ENCODE measurements at places on chromosomes 5 and 9.

DNA sequence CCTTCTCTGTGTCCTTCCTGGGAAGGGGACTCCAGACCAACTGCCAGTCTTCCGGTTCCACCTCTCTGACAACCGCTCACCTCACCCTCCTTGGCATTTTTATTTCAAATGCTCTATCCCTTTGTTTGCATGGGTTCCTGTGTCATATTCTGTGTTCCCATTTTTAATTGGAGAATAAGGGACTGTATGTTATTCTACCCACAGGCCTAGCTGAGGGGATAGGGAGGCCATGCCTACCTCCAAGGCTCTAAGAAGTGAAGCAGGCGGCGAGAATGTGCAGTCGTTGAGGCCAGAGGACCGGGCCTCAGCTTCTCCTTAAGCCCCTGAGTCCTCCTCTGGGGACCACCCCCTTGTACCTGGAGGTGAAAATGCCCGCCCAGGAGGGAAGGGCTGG lies 936 bp upstream of the WDR5 start:
- no peak for DNase-seq

DNA sequence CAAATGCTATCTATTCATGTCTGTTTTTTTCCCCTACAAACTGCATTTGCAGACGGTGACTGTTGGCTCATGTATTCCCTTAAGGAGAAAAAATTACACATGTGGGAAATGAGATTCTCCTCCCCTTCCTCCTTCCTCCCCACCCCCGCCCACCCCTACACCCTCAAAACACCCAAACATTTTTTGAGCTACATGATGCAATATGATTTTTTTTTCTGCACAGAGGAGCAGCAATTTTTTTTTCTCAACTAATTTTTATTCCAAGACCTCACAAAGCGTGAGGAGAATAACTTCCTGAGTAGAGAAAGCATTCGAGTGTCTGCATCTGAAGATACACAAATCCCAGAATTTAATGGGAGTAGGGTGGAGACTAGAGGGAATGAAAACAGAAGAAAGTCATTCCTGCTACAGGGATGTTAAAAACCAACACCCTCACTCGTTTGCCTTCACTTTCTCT lies 118.1 kb downstream of the PRDM6 start:
- peak; percentile 48 for DNase-seq

GRCh38 chr5:135315386-135315785 lies 83.6 kb downstream of the MACROH2A1 start:
- no peak for DNase-seq

GRCh38 chr9:11092974-11093373 lies 480.2 kb upstream of the PTPRD start:
- DNase-seq = no peak

- DNase-seq = no peak
These were observed 7.7 kb upstream of the GCNT4 start for GRCh38 chr5:75059912-75060545.

GRCh38 chr5:103293099-103293498 lies 34.5 kb downstream of the MACIR start:
- no peak for DNase-seq

- DNase-seq = no peak
These were observed 83.0 kb upstream of the IFNE start for GRCh38 chr9:21565155-21565554.

GRCh38 chr5:31122998-31123951 lies 70.2 kb upstream of the CDH6 start:
- no peak for DNase-seq

- DNase-seq = peak; percentile 55
These were observed 60.1 kb downstream of the SEMA6A start for GRCh38 chr5:116514421-116514970.

- DNase-seq = no peak
These were observed 56.9 kb downstream of the AP3S1 start for GRCh38 chr5:115898656-115899055.

DNA sequence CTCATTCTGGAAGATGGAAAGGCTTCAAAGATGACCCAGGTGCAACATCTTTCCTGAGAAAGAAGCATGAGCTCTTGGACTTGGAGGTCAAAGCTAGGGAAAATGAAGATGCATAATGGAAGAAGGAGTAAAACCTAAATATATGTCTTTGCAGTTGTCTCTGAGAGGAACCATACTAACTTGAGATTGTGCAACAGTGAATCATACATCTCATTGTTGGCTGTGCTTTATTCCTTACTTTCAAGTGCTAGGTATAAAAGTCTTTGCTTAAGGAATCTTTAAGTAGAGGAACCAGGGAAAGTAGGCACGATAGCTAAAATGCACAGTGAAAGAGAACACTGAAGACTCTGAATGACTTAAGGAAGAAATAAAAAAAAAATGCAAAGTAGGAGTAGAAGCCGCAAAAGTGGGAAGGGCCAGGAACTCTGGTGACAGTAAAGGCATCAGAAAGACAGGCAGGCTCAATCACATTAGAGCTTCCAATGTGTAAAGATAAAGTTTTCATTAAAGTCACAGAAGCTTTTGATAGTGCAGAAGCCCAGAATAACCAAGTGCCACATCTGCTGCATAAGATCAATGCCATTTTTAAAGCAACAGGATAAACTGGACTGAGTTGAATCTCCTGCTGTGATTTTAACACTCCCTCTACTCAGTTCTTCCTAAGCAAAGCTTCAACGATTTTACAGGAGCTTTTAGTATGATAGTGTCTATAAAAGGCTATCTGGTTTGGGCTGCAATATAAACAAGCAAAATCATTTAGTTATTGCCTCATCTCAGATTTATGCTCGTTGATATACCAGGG lies 432.3 kb upstream of the EDIL3 start:
- no peak for DNase-seq

DNA sequence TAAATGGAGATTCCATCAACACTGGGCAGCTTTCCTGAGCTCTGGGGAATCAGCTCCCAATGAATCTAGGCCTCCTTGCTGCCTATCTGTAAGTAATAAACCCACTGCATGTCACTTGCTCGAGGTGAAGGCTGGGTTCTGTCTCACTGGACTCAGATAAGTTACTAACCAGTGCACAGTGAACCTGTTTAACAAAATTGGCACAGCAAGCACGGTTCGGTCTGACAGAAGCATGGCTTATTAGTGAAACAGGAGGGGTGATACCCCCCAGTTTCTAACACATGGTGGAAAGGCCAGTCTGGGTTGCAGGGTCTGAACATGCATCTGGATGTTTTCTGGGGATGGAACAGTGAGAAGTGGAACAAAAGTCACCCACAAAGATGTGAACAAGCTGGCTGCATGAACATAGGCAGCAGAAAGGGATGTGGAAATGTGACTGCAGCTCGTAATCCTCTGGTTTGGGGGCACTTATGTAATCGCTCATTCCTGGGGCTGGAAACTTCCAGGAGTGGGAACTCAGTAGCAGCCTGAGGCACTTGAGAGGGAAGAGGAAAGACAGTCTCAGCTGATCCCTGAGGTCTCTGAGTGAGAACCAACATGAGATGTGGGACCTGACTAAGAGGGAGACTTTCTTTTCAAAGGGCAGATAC lies 37.7 kb downstream of the UGT3A2 start:
- DNase-seq = no peak

GRCh38 chr9:29816954-29817703 lies 2243.8 kb upstream of the C9orf72 start:
- no peak for DNase-seq

GRCh38 chr9:111627260-111627963 lies 3.7 kb upstream of the DNAJC25 start:
- DNase-seq = no peak

DNA sequence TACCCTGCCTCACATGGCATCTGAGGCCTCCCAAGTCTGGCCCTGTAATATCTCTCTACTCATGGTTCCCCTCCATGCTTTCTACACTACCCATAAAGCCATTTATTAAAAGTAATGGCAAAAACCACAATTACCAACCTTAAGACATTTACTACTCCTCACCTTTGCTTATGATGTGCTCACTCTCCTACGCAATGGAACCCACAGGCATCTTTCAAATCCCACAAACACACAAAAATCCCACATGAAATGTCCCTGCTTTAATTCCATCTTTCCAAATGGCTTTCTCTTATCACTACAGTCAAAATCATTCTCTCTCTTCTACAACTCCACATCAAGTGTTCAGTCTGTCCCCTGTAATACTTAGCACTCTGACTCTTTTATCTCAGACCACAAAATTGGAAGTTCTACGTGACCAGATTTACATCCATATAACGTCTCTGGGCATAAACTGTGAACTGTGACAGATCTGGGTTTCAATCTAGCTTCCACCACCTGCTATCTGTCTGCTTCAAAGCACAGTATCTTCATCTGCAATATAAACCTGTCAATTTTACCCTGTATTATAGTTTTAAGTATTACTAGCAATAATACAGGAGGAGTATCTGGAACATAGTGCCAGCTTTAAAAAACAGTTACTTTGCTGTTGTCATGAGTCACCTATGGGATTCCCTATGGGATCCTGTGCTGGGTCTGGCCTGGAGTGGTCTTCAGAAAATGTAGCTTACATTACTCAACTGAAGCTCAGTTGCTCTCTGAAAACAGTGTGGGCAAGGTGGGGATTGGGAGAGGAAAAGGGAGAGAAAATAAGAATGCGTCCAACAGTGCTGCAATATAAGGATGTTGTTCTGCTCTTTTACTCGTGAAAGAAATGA lies 137.1 kb upstream of the TRIM32 start:
- DNase-seq = no peak

All from right lung (tissue), 10 donors.